Suprapubic skin (tissue), 4 donors: ENCODE measurements at places on chromosomes 4 and X.

DNA sequence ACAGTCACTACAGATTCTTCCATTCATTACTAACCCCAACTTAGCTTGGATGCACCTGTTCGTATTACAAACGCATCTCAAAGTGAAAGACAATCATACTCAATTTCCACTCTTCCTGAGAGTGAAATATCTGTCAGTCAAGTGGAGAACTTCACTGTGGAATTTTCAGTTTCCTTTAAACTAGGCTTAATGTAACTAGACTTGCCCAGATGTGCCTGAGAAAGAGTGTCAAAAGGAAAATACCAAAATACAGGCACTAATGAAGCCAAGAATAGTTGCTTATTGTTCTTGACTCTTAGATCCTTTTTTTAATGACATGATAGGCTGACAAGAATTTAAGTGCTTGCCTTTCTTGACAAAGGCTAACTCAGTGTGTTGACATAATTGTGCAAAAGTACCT, 72.4 kb upstream of the NR3C2 start:
- no peaks in the 10 kb centered on the region for H3K4me1 ChIP-seq
- no peak overlapping the region for H3K27ac ChIP-seq
- no peak overlapping the region for H3K4me3 ChIP-seq
- no peaks in the 10 kb centered on the region for H3K36me3 ChIP-seq
- DNase-seq: no peak
- no peaks in the 10 kb centered on the region for H3K27me3 ChIP-seq

GRCh38 chrX:37918168-37918567, 70.8 kb upstream of the DYNLT3 start:
- H3K27ac ChIP-seq: no peak overlapping the region
- no peaks in the 10 kb centered on the region for H3K4me1 ChIP-seq
- no peak overlapping the region for H3K4me3 ChIP-seq
- no peak for DNase-seq
- no peaks in the 10 kb centered on the region for H3K36me3 ChIP-seq

GRCh38 chr4:102647117-102647516, 113.7 kb downstream of the MANBA start:
- no peaks in the 10 kb centered on the region for H3K4me1 ChIP-seq
- no peak for DNase-seq
- no peaks in the 10 kb centered on the region for H3K27me3 ChIP-seq
- peaks cover 31% of the 10 kb centered on the region for H3K36me3 ChIP-seq
- H3K4me3 ChIP-seq: no peak overlapping the region
- no peak overlapping the region for H3K27ac ChIP-seq

- no peaks in the 10 kb centered on the region for H3K27me3 ChIP-seq
- H3K4me1 ChIP-seq: no peaks in the 10 kb centered on the region
- no peak for DNase-seq
Measured at GRCh38 chr4:106195435-106195950, 120.5 kb downstream of the TBCK start.

GRCh38 chr4:52833941-52834525, 28.1 kb upstream of the RASL11B start:
- peaks cover 35% of the 10 kb centered on the region for H3K4me1 ChIP-seq
- DNase-seq: no peak
- H3K4me3 ChIP-seq: no peak overlapping the region
- no peaks in the 10 kb centered on the region for H3K27me3 ChIP-seq

DNA sequence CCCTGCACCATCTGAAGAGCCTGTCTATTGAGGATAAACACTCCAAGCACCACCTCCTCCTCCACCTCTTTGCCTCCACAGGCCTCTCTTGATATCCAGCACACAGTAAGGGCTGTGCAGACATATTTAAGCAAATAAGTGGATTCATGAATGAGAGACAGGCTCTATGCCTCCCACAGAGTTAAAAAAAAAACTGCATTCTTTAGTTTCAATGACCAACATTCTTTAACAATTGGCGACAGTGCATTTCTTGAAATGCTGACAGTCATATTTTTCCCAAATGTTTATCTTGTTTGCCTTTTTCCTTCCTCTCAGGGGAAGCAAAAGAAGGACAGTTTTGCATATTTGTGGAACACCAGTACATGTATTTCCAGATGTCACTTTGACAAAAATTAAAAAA, 38.6 kb downstream of the MXRA5 start:
- no peaks in the 10 kb centered on the region for H3K4me1 ChIP-seq
- H3K27me3 ChIP-seq: no peaks in the 10 kb centered on the region

DNA sequence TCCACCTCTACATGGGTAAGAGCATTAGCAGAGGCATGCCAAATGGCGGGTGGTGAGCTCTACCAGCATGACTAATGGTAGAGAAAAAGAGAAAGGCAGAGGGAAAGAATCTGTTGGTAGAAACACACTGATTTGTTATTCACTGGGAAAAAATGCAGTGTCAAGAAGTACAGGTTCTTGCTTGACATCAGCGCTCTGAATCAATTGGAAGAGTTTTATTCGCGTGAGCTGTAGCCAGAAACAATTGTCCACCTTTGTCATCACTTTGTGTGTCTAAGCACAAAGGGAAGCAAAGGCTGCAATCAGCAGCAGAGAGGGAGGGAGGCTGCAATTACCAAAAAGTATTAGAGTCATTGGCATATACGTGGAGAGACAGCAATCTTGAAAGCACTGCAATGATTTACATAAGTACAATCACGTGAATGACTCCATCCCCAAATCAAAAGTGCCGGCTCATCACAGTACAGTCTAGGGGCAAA, 67.7 kb upstream of the HS3ST1 start:
- no peak overlapping the region for H3K4me3 ChIP-seq
- no peak for DNase-seq
- no peaks in the 10 kb centered on the region for H3K27me3 ChIP-seq
- H3K4me1 ChIP-seq: no peaks in the 10 kb centered on the region

- H3K27me3 ChIP-seq: peaks cover 61% of the 10 kb centered on the region
- peaks cover 8% of the 10 kb centered on the region for H3K4me1 ChIP-seq
- no peaks in the 10 kb centered on the region for H3K36me3 ChIP-seq
- H3K27ac ChIP-seq: no peak overlapping the region
- H3K4me3 ChIP-seq: no peak overlapping the region
Measured at GRCh38 chr4:174207367-174207766, 76.1 kb downstream of the FBXO8 start.

- H3K27ac ChIP-seq: no peak overlapping the region
- peaks cover 17% of the 10 kb centered on the region for H3K4me1 ChIP-seq
- H3K4me3 ChIP-seq: no peak overlapping the region
- H3K27me3 ChIP-seq: no peaks in the 10 kb centered on the region
Measured at GRCh38 chrX:115584696-115585095, 23.7 kb downstream of the PLS3 start.
